ENCODE measurements at places on chromosomes 4 and X.

DNA sequence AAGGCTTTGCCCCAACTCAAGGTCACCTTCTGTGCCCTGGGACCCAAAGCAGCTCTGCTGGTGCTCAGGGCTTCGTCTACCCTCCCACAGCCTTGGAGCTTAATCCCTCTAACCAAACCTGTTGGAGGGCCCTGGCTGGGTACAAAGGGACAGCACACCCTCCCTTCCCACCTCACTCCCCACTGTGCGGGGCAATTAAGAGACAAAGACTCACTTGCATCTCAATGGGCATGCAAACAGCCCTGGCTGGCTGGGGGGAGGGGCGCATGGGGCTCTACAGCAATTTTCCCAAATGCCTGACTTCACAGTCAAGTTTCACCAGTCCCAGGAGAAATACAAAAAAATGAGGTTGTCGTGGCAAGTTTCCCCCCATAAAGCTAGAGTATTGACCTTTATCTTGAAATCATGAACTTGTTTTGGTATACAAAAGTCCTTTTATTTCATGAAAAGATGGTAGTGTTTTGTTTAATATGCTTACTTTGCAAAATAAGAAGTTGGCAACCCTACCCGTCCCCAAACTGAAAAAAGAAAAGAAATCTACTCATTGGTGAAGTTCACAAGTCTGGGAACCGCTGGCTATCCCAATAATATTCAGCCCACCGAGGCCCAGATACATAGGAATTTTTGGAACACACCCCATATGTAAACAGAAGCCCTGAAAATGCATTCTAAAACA lies 4.1 kb upstream of the CD99L2 start:
- no peaks in the 10 kb centered on the region for H3K36me3 ChIP-seq
- H3K4me3 ChIP-seq = no peak overlapping the region
- H3K27me3 ChIP-seq = no peaks in the 10 kb centered on the region
- no peaks in the 10 kb centered on the region for H3K4me1 ChIP-seq
- DNase-seq = no peak

GRCh38 chr4:112523764-112524505 lies 8.0 kb upstream of the NEUROG2 start:
- no peak for DNase-seq
- H3K4me1 ChIP-seq = peaks cover 8% of the 10 kb centered on the region
- peak overlapping the region; percentile 66 for H3K4me3 ChIP-seq
- no peak overlapping the region for H3K27ac ChIP-seq

DNA sequence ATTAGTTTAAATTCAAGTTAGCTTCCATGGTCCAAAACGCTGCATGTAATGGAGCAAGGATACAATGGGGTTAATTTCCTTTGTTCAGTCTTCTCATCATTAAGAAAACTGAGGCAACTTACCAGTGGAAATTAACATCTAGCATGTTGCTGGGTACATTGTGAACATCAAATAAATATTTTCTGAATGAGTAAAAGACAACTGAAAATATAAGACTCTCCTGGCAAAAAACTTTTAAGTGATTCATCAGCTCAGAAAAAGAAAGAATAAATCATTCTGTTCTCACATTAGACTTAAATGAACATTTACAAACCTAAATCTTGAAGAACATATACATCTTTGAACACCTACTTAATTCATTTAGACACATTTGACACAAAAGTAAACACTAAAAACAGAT lies 138.4 kb upstream of the ETNPPL start:
- no peaks in the 10 kb centered on the region for H3K27me3 ChIP-seq
- H3K36me3 ChIP-seq = no peaks in the 10 kb centered on the region
- H3K4me3 ChIP-seq = no peak overlapping the region
- H3K4me1 ChIP-seq = no peaks in the 10 kb centered on the region
- no peak overlapping the region for H3K27ac ChIP-seq

DNA sequence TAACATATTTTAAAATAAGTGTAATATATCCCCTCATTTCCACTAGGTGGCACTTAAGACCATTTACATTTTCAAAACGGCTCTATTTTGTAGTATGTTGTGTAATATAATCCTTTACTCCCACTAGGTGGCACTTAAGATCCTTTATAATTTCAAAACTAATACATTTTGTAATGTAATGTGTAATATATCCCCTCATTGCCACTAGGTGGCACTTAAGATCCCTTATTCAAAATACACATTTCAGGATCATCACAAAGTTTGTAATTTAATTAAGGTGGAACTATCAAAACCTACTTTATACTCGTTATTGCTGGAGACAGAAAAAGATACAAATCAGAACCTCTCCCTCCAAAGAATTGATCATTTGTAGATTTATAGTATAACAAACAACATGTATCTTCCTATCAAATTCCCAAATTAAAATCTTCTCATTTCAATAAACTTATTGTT lies 132.5 kb downstream of the ARHGAP6 start:
- no peaks in the 10 kb centered on the region for H3K36me3 ChIP-seq
- H3K4me1 ChIP-seq = peaks cover 5% of the 10 kb centered on the region
- DNase-seq = no peak
- no peak overlapping the region for H3K27ac ChIP-seq
- no peak overlapping the region for H3K4me3 ChIP-seq

DNA sequence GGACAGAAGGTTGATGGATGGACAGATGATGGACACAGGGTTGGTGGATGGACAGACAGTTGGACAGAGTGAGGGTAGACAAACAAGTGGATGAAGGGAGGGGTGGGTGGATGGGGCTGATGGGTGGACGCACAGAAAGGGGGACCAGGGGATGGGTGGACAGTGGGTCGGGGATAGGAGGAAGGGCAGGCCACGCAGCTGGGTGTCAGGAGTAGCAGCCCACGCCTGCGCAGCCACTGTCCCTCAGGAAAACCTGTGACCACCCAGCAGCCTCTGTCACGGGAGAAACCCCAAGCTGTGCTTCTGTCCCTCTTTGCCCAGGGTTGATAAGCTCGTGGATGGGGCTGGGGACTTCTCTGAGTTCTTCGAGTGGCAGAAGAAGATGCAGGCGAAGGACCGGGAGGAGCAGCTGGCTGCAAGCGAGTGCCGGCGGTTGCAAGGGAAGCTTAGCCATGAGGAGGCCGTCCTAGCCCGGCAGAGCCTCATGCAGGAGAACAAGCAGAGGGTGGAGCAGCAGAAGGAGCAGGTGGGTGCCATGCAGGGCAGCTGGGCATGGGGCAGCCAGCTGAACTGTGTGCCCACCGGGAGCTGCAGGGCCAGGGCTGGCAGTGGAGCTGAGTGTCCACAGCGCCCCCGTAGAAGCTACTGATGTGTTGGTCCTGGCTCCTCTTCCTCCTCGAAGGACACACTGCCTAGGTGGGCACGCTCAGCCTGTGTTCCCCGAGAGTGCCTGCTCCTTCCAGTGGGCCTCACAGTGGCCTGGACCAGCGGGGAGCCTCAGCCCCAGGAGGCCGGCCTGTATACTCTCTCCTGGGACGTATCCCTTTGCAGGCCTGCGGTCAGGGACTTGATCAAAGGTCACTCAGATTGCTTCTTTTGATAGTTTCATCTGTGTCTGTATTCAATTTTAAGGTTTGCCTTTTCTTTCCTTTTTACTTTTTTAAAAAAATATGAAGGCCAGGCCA lies 16.8 kb upstream of the RNF4 start:
- H3K27ac ChIP-seq = no peak overlapping the region
- no peak overlapping the region for H3K4me3 ChIP-seq
- no peaks in the 10 kb centered on the region for H3K27me3 ChIP-seq
- H3K36me3 ChIP-seq = no peaks in the 10 kb centered on the region
- H3K4me1 ChIP-seq = no peaks in the 10 kb centered on the region
- DNase-seq = no peak

- no peaks in the 10 kb centered on the region for H3K4me1 ChIP-seq
- H3K4me3 ChIP-seq = no peak overlapping the region
- no peaks in the 10 kb centered on the region for H3K27me3 ChIP-seq
- H3K36me3 ChIP-seq = no peaks in the 10 kb centered on the region
These were observed 98.0 kb upstream of the NDP start for GRCh38 chrX:44071070-44071645.

GRCh38 chr4:7151668-7152227 lies 40.6 kb upstream of the SORCS2 start:
- no peaks in the 10 kb centered on the region for H3K27me3 ChIP-seq
- DNase-seq = no peak
- H3K4me3 ChIP-seq = no peak overlapping the region
- H3K4me1 ChIP-seq = no peaks in the 10 kb centered on the region
- H3K36me3 ChIP-seq = no peaks in the 10 kb centered on the region
- H3K27ac ChIP-seq = no peak overlapping the region

DNA sequence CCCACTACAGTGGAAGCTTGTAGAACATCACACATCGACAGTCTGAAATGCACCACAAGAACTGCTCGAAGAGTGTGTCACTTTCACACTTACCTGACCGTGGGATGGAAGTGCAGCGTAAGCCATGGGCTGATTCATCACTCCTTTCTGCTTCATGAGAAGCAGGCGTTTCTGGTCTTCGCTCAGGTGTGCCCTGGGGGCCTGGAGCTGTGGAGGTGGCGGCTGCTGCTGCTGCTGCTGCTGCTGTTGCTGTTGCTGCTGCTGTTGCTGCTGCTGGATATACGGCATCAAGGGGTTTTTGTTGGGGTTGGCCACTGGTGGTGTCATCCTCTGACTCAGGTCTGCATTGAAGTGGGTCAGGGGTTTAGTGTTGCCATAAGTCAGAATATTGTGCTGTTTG lies 223.6 kb downstream of the MGST2 start:
- DNase-seq = no peak
- no peak overlapping the region for H3K27ac ChIP-seq
- H3K36me3 ChIP-seq = no peaks in the 10 kb centered on the region
- peaks cover 2% of the 10 kb centered on the region for H3K4me1 ChIP-seq
- no peaks in the 10 kb centered on the region for H3K27me3 ChIP-seq
- no peak overlapping the region for H3K4me3 ChIP-seq

DNA sequence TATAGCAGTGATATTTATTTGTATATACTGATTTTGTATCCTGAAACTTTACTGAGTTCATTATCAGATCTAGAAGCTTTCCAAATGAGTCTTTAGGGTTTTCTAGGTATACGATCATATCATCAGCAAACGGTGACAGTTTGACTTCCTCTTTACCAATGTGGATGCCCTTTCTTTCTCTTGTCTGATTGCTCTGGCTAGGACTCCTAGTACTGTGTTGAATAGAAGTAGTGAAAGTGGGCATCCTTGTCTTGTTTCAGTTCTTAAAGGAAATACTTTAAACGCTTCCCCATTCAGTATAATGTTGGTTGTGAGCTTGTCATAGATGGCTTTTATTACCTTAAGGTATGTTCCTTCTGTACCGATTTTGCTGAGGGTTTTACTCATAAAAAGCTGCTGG lies 37.5 kb downstream of the CBR4 start:
- peaks cover 10% of the 10 kb centered on the region for H3K36me3 ChIP-seq
- DNase-seq = no peak
- H3K27ac ChIP-seq = no peak overlapping the region
- no peaks in the 10 kb centered on the region for H3K4me1 ChIP-seq
- no peak overlapping the region for H3K4me3 ChIP-seq

GRCh38 chrX:12951595-12951975 lies 23.3 kb upstream of the TMSB4X start:
- no peak overlapping the region for H3K4me3 ChIP-seq
- H3K4me1 ChIP-seq = peaks cover 4% of the 10 kb centered on the region
- H3K27me3 ChIP-seq = no peaks in the 10 kb centered on the region
- no peak overlapping the region for H3K27ac ChIP-seq
- H3K36me3 ChIP-seq = no peaks in the 10 kb centered on the region

- H3K36me3 ChIP-seq = no peaks in the 10 kb centered on the region
- no peak for DNase-seq
- H3K4me1 ChIP-seq = peaks cover 45% of the 10 kb centered on the region
- H3K27me3 ChIP-seq = no peaks in the 10 kb centered on the region
- no peak overlapping the region for H3K27ac ChIP-seq
These were observed 1.5 kb downstream of the TSPAN5 start for GRCh38 chr4:98656886-98657285.

GRCh38 chrX:154430916-154431315 lies 2.4 kb downstream of the ATP6AP1 start:
- DNase-seq = no peak
- H3K36me3 ChIP-seq = no peaks in the 10 kb centered on the region
- H3K4me3 ChIP-seq = no peak overlapping the region
- no peaks in the 10 kb centered on the region for H3K27me3 ChIP-seq
- peaks cover 5% of the 10 kb centered on the region for H3K4me1 ChIP-seq

DNA sequence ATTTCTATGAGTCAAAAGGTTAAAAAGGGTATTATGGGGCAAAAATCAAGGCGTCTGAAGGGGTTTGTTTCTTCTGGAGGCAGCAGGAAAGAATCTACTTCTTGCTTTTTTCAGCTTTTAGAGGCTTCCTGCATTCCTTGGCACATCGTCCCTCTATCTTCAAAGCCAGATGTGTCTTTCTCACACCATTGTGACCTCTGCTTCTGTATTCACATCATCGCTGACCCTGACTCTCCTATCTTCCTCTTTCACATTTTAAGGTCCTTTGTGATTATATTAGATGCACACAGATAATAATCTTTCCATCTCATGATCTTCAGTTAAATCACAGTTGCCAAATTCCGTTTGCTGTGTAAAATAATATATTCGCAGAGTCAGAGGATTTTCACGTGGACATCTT lies 112.7 kb downstream of the PPP4R3C start:
- DNase-seq = no peak
- H3K4me3 ChIP-seq = no peak overlapping the region

DNA sequence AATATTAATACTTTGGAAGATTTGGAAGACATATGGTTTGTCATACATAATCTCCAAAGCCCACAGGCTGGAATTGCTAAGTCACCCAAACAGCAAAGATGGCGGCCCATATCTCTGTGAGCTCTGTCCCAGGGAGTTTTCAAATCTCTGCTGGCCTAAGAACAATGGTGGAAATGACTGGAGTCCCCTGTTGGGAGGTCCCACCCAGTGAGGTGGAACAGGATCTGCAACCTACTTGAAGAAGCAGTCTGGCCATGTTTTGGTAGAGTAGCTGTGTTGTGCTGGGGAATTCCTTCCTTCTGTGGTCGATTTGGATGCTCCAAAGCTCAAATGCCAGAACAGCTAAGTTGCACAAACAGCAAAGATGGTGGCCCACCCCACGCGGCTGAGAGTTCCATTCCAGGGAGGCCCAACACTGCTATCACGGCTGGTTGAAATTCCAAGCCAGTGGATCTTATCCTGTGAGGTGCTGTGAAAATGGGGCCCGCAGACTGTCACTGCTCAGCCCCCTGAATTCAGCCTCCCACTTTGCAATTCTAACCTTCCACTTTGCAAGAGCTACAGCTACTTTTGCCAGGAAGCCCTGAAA lies 3.2 kb upstream of the UGT2B7 start:
- no peaks in the 10 kb centered on the region for H3K27me3 ChIP-seq
- DNase-seq = no peak
- H3K27ac ChIP-seq = no peak overlapping the region
- no peaks in the 10 kb centered on the region for H3K4me1 ChIP-seq

DNA sequence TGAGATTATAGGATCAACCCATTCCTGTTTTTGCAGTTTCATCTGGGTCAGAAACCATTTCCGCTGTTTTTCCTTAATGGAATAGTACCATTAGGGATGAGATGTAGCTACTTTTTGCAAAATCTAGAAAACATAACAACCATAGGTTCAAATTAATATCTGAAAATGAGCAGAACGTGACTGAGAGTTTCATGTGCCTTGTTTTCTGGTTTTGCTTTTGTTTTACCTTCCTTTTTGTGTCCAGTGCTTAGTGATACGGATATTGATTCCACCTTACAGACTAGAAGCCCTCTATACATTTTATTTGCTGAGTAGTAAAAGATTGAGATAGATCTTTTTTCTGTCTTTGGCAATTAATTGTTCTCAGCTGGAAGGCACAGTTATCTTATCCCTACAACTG lies 46.5 kb downstream of the SNX25 start:
- no peak for DNase-seq
- H3K4me1 ChIP-seq = peaks cover 10% of the 10 kb centered on the region
- no peak overlapping the region for H3K4me3 ChIP-seq
- no peaks in the 10 kb centered on the region for H3K36me3 ChIP-seq
